Tongue (tissue), 3 donors: ENCODE measurements at places on chromosomes 2 and 18. TPM values are rescaled to one million over a fixed set of nuclear protein-coding genes. Genes with fewer than 3 reads are reported as not detected.

Gene MCFD2
- 55.7 TPM for total RNA-seq

Gene AQP4
- total RNA-seq = 37.6 TPM

Gene MPHOSPH10
- total RNA-seq = 26.9 TPM

Gene VSNL1
- total RNA-seq = 20.6 TPM

Gene RGPD4
- not detected for total RNA-seq

Gene UGT1A9
- not detected for total RNA-seq

Gene SERPINB10
- total RNA-seq = 7.0 TPM

Gene DQX1
- 2.5 TPM for total RNA-seq
